ENCODE measurements at places on chromosomes 7 and 10.

DNA sequence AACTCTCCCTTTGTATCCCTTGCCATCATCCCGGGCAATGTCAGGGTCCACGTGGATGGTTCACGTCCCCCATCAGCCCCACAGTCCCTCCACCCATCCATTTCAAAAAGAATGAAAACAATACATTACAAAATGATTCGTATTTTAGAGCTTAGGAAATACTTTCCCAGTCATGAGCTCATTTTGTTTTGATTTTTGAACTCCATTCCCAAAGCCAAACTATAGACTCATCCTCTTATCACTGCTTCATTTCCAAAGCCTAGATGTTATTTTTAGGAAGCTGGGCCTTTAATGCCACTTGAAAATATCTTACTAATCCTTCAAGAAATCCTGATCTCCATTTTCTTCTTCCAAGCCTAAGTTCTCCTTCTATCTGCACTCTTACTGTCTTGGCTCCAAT is 72.1 kb downstream of the WNT2 start:
- DNase-seq: no peak

DNA sequence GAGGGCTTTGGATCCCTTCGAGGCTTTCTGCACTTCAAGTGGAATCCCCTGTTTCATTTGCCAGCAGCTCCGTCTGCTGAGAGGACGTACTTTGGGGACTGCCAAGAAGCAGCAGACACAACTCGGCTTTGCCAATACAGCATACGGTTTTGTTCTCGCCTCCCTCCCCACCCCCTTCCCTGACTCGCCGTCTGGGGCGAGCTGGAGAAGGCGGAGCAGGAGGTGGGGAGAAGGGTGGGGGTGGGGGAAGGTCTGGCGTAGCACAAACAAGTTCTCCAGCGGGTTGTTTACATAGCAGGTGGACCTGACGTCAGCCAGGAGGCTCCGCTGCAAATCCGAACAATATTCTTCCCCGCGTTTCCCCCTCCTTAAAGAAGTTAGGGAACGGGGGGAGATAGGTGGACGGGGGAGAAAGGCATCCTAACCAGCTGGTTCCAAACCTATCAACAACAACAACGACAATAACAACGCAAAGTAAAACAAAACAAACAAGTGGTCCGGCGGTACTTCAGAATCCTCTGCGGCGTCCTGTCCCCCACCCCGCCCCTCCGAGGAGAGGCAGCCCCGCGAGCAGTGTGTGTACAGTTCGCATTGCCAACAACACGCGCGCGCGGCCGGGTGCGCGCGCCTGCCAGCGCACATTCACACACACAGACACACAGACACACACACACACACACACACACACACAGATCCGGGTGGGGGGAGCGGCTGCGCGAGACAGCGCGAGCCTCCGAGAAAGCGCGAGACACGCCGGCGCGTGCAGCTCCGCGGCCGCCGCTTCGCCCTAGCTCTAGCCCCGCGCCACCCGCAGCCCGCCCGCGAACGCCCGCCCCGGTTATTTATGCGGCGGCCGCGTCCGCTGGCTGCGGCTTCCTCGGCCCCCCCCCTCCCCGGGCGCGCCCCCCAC is 167.0 kb upstream of the PPP1R3A start:
- no peak for DNase-seq

GRCh38 chr7:37309493-37309892 is 139.2 kb downstream of the ELMO1 start:
- DNase-seq: no peak

DNA sequence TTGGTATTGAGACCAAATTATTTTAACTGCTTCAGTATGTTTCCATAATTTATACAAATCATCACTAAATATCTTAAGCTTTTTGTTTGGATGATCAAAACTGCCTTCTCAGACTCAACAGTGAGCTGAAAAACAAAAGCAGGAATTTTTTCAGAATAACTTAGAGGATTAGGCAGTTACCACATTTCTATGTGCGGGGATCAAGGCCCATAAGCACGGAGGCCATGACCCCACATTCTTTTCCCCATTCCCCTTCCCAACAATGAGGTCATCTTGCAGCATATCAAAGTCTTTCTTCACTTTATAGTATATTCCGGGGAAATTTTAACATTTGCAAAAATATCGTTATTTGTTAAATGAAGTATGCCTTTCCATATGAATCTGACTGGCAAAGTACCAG is 125.8 kb downstream of the ELMO1 start:
- no peak for DNase-seq
